Right renal cortex interstitium (tissue), 3 donors: ENCODE measurements at places on chromosomes 2 and 18.

DNA sequence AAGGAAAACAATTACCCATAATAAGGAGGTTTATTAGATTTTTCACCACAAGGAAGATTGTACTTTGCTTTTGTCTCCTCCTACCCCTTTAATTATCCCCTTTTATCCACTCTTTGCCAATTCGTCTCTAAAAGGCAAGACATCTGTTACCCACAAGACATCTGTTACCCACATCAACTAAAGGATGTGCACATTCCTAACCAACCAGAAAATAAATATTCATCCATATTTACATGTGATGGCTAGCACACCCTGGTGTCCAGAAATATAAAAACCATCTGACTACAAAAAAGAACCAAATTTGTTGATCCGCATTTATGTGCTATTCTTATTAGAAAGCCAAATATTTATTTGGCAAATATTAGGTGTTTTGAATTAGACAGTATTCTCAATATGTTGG is 35.7 kb downstream of the ACVR1C start:
- no peak for DNase-seq

- DNase-seq, result no peak
Observed at GRCh38 chr2:128388499-128388941, 69.9 kb upstream of the HS6ST1 start.

DNA sequence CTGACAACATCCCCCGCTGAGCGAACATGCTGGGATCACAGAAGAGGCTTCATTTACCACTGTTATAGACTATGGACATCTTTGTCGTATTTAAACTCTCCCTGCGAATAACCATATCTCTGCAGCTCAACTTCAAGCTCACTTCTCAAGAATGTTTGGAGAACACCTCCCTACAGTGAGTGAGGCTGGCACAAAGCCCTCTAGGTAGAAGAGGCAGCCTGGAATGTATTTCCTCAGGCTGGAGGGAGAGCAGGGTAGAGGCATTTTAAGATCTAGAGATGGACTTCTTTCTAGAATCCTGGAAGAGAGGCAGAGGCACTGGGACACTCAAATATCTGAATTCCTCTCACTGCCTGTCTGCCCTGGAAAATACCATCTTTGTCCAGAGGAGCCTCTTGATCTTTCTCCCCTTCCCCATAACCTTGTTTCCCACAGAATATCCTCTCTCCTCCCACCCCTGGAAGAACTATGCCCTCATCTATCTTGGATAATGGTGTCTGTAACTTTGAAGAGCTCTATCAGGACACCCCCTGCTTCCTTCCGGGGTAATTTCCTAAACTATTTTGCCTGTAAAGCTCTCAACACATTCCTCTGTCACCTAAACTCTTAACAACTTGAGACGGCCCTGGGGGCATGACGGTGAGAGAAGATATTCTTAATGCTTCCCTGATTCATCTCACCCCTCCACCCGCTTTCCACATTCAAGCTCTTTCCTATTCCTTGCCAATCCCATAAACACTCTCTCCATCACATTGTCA is 2.4 kb upstream of the ANTXR1 start:
- no peak for DNase-seq

GRCh38 chr2:147211484-147211883 is 633.3 kb upstream of the ACVR2A start:
- DNase-seq, result no peak

- no peak for DNase-seq
Observed at GRCh38 chr2:11553661-11554398, 20.0 kb downstream of the GREB1 start.

GRCh38 chr2:32009516-32010256 is 1.1 kb downstream of the MEMO1 start:
- no peak for DNase-seq

GRCh38 chr2:66306483-66306882 is 128.4 kb upstream of the MEIS1 start:
- DNase-seq, result no peak

DNA sequence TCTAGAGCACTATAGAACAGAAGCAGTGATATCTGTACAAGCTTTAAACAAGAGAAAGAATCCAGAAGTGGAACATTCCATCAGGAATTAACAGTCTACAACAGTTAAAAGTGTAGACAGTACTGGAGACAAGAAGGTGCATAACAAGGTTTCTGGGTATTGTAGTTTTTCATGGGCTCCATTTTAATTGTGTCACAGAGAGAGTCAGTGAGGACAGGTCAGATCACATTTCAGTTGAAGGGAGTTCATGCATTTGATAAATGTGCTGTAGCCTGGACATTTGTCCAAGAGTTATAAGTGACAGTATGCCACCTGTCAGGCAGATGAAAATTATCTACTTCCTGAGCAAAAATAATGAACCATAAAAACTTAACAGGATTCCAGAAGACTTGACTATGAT is 328.6 kb downstream of the CNTNAP5 start:
- DNase-seq, result peak; percentile 9

- DNase-seq, result no peak
Observed at GRCh38 chr2:112814278-112814677, 22.3 kb downstream of the IL1B start.

DNA sequence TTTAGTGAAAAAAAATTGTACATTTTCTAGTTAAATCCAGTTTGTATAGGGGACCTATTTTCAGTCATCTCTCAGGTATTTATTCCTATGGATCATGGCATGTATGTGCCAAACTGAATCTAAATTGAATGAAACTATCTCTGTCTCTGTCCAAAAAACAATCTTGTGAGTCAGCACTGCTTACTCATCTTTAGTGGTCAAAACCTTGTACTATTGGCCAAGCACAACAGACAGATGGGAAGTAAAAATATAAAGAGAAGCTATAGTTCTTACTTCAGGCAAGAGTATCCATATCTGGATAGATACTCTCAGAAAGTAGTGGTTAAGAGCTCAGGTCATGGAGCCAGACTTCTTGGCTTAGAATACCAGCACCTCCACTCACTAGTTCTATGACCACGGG is 76.0 kb upstream of the KLHL14 start:
- DNase-seq, result no peak

DNA sequence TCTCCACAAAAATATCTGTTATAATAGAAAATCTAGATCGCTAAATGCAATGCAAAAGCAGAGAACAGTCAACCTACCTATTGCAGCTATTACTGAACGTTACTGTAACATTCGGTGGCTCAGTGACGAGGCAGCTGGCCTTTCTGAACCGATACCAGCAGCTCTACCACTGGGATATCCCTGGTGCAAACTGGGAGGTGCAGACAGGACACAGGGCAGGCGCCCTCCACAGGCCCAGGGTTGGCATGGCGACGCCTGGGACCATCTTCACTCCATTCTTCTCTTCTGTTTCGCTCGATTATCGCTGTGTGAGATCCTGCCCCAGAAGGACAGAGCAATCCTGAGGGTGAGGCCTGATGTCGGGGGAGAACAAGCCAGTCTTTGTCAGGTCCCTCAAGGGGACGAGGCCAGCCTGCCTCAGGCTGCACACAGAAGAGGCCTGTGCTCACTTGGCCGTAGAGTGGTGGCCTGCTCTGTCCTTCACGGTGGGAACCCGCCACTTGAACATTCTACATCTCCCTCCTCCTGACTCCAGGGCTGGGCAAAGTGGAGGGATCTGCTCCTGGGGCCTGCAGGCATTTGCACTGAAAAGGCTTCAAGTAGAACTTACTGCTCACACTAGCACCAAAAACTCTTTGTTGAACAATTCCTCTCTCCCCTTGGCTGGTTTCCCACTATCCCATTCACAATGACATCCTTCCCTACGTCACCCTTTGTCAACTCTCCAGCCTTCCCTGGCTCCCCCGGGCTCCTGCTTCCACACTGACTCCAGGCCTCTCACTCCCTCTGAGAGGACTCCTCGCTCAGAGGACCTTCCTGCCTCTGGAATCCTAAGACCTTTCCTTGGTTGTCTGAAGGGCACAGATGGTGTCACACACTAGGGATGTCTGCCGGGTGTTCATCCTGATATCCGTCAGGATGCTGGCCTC is 49.7 kb downstream of the CYRIA start:
- DNase-seq, result no peak

DNA sequence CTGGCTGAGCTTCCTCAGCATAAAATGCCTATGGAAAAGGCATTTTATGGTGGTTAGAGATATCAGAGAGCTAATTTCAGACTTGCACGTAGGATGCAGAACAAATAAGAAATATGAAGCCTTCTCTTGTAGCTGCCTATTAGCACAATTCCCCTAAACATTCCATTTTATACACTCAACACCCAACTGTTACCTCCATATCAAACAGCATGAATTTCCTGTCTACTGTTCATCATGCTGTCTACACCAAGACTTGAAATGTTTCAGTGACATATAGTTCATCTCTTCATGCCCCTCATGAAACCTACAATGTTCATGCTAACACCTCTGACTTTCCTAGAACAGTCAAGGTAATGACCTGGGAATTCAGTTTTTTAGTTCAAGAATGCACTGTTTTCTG is 249.9 kb downstream of the PIEZO2 start:
- no peak for DNase-seq

- no peak for DNase-seq
Observed at GRCh38 chr18:46346213-46346612, 242.0 kb downstream of the HAUS1 start.

GRCh38 chr2:165872101-165872791 is 78.2 kb upstream of the GALNT3 start:
- DNase-seq, result no peak

DNA sequence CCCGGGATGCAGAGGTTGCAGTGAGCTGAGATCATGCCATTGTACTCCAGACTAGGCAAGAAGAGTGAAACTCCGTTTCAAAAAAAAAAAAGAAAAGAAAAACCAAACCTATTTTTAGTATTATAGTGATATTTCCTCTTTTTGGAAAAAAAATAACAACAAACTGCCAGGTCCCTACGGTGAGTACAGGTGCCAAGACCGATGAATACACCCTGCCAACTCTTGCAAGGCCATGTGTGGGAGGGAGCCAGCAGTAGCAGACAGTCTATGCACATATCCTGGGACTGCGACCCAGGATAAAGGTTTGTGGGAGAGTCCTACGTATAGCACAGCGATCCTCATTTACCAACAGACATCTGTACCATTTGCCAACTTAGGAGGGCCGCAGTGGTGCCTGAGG is 69.6 kb upstream of the DNMT3A start:
- DNase-seq, result no peak

DNA sequence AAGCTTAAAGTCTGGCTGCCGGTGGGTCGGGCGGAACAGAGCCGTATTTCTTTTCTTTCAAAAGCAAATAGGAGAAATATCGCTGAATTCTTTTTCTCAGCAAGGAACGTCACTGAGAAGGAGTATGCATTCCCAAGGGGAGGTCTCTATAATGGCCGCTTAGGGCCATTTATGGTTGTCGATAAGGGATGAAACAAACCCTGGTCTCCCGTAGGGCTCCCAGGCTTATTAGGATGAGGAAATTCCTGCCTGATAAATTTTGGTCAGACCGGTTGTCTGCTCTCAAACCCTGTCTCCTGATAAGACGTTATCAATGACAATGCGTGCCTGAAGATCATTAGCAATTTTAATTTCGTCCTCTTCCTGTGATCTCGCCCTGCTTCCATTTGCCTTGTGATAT is 227.7 kb upstream of the ZEB2 start:
- no peak for DNase-seq

DNA sequence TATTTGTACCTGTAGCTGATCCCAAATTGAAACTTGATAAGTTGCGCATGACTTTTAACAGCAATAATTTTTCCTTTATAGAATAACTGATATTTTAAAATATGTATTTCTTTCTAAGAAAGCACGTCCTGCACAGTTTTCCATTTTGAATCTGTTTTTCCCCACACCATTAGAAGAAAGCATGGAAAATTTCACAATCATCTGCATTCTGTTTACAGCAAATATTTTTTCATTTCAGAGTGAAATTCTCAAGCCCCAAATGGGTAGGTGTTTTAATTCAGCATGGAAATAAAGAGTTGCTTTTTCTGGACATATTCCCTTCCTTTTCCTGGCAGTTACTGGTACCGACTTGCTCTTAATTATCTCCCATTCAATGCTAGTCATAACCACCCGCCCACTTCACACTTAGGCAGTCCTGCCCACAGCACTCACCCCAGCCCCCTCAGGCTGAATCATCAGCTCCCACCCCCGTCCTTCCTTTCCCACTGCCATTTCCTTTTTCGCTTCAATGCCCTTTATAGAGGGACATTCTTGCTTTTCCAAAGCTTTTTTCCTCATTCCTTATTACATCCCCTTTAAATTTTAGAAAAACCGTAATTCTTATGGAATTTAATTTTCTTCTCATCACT is 89.2 kb upstream of the GLS start:
- DNase-seq, result no peak

- DNase-seq, result no peak
Observed at GRCh38 chr2:238569507-238570195, 142.9 kb downstream of the ASB1 start.

GRCh38 chr18:44681076-44681970 is 635 bp downstream of the SETBP1 start:
- no peak for DNase-seq

DNA sequence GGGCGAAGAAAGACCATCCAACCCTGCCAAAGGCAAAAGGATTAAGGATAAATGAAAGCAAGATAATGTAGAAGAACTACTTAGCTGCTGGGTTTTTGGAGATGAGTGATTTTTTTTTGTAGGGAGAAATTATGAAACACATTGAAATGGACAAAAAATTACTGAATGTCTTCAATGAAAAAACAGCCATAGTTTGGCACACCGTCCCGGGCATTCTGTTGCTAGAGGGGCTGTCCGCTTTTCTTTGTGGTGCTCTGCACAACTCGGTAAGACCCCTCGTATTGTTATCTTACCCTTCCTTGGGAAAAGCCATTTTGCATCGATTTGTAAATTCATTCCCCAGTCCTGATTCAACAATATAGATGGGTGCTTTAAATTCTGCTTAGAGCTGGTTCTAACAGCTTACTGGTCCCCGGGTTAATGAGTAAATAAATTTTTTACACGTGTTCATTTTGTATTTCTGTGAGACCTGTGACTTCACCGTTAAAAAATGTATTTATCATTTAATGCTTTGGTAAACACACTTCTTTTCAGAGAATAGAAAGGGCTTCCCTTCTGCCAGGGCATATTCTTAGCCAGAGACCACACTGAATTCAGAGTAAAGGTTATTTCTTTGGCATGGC is 912 bp upstream of the LAPTM4A start:
- DNase-seq, result no peak

- DNase-seq, result no peak
Observed at GRCh38 chr2:54052825-54053718, 62.3 kb upstream of the ACYP2 start.

- no peak for DNase-seq
Observed at GRCh38 chr2:207138627-207139297, 27.0 kb downstream of the KLF7 start.

GRCh38 chr2:160687629-160688028 is 194.0 kb upstream of the RBMS1 start:
- DNase-seq, result no peak

DNA sequence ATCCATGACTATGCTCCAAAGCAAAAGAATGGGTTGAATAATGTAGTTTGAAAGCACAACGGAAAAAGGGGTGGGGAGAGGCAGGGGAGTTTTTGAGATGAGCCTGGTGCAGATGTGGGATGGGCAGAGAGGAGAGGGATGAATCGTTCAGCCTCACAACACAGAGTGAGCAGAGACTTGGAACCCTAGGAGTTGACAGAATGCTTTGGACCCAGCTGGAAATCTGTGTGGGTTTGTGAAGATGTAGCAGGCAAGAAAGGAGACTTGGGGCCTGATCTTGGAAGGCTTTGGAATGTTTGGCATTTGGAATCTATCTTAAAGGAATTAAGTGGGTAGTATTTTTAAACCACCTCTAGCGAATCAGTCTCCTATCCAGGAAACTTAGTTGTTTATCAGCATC is 66.0 kb upstream of the KCTD1 start:
- DNase-seq, result no peak
